NCI-H510A (cell line): ENCODE measurements at places on chromosomes 4 and X.

DNA sequence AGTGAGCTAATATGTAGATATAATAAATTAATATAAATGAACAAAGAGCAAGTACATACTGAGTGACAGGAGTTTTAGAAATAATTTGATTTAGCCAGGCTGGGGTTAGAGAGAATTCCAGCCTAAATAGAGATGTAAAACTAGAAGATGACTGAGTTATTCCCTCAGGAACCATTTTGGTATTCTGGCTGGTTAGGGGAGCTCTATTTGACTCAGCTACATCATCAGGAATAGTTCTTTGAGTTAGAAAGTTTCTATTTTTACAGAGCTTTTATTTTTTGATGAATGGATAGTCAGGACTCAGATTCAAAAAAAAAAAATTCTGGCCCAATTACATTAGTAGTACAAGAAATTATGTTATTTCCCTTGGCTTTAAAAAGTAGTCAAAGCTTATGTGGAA, 180.4 kb upstream of the MID1 start:
- no peak for DNase-seq

- no peak for DNase-seq
Measured at GRCh38 chr4:158936238-158936637, 166.6 kb upstream of the RAPGEF2 start.

GRCh38 chr4:112289407-112290253, 3.9 kb upstream of the TIFA start:
- no peak for DNase-seq

- no peak for DNase-seq
Measured at GRCh38 chrX:47927212-47927611, 76.6 kb downstream of the ZNF182 start.

GRCh38 chr4:82848706-82849105, 42.2 kb downstream of the SEC31A start:
- DNase-seq, result no peak

DNA sequence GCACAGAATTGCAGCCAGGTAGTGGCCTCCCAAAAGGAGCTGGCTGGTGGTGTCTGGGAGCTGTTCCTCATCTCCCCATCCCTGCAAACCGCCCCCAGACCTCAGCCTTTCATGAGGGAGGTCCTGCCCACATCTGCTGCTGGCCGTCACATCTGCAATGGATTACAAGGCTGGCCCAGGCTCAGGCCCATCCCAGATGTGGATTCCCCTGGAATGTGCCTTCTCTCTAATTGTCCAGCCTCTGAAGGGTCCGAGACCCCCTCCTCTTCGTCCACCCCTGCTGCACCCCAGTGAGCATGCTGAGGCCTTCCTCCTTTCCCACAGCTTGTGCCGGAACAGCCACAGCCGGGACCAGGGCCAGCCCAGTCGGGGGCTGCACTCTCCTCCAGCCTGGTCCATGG, 115.0 kb upstream of the NALF2 start:
- DNase-seq, result no peak

GRCh38 chrX:102669526-102669925, 18.2 kb downstream of the GPRASP1 start:
- no peak for DNase-seq

- DNase-seq, result no peak
Measured at GRCh38 chr4:67615119-67615518, 56.6 kb downstream of the STAP1 start.

DNA sequence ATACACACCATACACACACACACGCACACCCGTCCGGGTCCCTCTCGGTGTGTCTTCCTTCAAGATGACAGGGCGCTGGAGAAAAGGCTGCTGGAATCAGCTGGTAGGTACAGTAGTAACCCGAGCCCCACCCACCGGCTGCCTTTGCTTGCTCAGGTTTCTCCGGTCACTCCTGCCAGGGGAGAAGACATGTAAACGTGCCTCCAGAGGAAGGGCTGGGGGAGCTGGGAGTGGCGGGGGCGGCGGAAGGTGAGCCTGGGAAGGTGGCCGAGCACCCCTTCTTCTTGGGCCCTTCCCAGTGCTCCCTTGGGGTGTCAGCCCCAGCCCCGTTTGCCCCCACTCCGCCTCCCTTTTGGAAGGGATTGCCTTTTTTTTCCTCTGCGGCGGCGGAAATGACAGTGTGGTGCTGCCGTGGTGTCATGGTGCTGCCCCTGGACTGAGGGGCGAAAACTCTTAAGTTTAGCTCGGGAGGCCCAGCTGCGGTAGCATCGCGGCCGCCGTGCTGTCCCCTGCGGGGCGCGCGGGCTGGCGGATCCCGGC, at the start of gene MID2:
Gene MID2, plus strand, starts transcription at position 169 of the 540 bp plus-strand sequence. CDS start 561 bp downstream, outside the sequence.
- DNase-seq, result peak; percentile 44

DNA sequence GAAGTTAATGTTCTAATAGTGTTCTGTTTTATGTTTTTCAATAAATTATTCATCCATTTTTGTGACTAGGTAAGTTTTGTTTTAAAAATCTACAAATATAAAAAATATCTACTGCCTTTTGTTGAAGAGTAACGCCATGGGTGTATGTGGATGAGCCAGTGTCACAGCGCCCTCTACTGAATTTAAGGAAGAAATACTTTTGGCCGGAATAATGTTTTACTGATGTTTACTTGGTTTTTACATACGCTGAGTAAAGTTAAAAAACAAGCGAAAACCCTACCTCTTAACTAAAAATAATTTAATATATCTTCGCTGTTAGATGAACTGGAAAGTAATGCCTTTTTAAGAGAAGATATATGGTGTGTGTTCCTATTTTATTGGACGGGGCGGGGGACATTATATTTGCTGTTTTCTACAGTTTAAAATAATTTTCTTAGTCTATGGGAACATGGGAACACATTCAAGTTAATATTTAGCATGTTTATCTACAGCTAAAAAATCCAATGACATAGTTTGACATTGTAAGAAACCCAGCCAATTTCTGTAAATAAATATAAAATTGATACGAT, 86.1 kb downstream of the CPE start:
- DNase-seq, result no peak

- DNase-seq, result no peak
Measured at GRCh38 chr4:27168783-27169182, 308.1 kb downstream of the STIM2 start.

DNA sequence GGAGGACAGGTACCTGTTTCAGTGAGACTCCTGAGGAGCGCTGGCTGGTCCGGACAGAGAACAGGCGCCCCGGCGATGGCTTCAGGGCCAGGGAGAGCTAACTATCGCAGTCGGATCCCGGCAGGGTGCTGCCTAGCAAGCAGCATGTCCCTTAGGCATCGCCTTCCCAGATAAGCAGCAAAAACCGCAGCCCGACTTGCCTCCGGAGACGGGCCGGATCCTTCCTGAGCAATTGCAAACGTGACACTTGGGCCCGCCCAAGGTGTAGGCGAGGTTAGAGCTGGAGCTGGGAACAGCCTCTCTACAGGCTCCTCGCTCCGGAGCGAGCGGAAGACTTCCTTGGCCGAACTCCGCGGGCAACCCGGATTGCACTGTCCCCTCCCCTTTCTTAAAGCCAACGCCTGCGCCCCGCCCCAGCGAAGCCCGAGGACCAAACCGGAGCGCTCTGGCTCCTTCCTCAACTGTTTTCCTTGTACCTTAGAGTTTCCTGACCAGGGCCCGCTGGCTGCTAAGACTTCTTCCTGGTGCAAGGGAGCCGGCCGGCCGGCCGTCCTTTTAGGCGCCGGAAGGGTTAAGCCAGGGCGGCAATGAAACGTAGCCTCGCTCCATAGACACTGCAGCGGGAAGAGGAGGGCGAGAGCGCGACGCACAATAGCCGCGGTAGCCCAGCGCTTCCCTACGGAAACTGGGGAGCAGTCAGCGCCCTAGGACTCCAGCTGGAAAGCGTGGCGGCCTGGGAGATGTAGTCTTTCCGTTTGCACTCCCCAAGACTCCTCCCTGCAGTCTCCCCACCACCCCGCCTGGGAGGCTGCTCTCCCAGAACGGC, at the start of gene OPHN1:
Gene OPHN1, minus strand, starts transcription at position 341 of the 826 bp plus-strand sequence. CDS start 475 bp downstream, outside the sequence.
- peak; percentile 43 for DNase-seq

GRCh38 chr4:116374815-116375214, 710.6 kb downstream of the TRAM1L1 start:
- DNase-seq, result no peak

DNA sequence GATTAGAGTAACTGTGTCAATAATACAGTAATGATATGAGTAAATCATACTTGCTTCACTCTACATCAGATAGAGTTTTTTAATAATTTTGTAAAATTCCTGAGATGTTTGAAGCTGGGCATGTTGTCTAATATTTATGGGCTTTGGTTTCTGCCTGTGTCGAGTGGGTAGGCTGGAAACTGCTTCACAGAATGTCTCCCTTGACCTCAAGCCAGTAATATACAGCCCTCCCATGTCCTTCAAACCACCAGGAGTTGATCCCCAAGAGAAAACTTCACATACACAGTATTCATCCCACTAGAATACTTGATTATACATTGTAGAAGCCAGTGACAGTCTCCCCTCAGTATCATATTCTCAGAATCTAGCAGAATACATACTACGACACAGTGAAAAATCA, 284.8 kb upstream of the TENM3 start:
- DNase-seq, result no peak

DNA sequence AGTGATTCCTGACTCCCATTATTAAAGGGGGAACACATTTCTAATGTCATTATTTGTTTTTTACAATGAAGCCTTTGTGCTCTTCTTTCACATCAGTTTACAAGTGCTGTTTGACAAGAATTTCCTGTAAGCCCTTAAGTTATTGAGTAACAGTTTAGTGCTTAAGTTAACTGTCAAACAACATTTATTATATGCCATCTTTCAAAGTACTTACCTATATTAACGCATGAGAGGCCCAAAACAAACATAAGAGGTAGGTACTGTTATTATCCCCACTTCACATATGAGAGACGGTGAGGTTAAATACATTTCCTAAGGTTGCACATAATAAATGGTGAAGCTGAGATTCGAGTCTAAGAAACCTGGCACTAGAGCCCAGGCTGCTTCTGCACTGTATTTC, 56.0 kb upstream of the MAGED1 start:
- no peak for DNase-seq

DNA sequence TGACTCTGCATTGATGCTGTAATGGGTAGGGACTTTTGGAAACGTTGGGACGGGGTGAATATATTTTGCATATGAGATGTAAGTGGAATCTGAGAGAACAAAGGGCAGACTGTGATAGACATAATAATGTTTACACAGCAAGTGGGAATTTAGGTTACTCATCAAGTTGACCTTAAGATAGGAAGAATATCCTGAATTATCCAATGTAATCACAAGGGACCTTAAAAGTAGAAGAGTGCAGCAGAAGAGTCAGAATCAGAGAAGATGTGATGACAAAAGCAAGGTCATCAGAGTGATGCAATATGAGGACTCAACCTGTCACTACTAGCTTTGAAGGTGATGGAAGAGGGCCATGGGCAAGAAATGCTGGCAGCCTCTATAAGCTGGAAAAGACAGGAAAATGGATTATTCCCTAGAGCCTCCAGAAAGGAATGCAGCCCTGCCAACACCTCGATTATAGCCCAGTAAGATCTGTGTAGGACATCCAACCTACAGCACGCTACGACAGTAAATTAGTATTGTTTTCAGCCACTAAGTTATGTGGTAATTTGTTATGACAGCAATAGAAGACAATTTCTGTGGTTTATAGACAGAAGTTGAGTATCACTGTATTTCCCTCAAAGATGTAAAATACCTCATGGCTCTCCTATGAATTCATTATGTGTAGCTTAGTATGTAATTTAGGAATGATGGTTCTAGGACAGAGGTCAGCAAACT, 26.4 kb downstream of the MORC4 start:
- no peak for DNase-seq

- DNase-seq, result no peak
Measured at GRCh38 chr4:189897667-189898066, 43.0 kb upstream of the FRG1 start.
